ENCODE measurements at places on chromosomes 2 and 18. TPM values are rescaled to one million over a fixed set of nuclear protein-coding genes. Genes with fewer than 3 reads are reported as not detected.

Gene LYG1
- total RNA-seq = 0.27 TPM

Gene ABCB6
- 51.1 TPM for total RNA-seq

Gene C1QL2
- total RNA-seq = not detected

Gene GPBAR1
- under 0.01 TPM for total RNA-seq

Gene ASPRV1
- 0.09 TPM for total RNA-seq

Gene ICA1L
- total RNA-seq = 1.3 TPM

Gene EML6
- 0.63 TPM for total RNA-seq

Gene SP5
- total RNA-seq = not detected

Gene SRSF7
- 234 TPM for total RNA-seq

Gene ANO7
- 0.45 TPM for total RNA-seq

Gene DLGAP1
- 0.09 TPM for total RNA-seq

Gene STRN
- total RNA-seq = 17.7 TPM

Measured in endothelial cell of coronary artery (primary cell).